Activated effector memory CD4-positive, alpha-beta T cell treated with Interleukin-2 at 50 U/mL for 16 hours (primary cell): ENCODE measurements at places on chromosomes 6 and 20.

GRCh38 chr6:22612236-22612635 lies 42.9 kb downstream of the HDGFL1 start:
- DNase-seq, result no peak

DNA sequence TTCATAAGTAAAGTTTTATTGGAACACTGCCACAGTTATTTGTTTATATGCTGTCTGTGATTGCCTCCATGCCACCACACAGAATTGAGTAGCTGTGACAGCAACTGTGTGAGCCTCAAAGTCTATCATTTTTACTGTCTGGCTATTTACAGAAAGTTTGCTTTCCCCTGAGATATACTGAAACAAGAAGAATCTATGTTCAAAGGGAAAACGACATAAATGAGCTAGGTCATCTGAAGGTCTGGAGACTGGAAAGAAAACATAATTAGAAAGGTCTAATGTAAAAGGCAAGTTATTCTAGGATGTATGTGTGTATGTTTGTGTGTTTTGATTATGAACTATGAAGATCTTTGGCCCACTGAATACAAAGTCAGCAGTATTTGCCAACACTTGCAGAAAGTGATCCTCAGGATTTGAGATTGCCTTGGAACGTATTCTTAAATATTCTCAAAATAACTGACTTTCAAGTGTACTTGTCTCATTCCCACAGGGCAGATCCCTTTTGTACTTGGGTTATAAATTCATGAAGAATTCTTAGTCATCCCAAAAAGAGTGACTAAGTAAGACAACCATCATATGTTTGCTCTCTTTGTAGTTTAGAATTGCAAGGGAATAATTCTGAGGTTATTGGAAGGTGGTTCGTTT lies 677.7 kb downstream of the DOK5 start:
- DNase-seq, result no peak

- no peak for DNase-seq
Measured at GRCh38 chr20:31712564-31713311, 9.9 kb downstream of the BCL2L1 start.

DNA sequence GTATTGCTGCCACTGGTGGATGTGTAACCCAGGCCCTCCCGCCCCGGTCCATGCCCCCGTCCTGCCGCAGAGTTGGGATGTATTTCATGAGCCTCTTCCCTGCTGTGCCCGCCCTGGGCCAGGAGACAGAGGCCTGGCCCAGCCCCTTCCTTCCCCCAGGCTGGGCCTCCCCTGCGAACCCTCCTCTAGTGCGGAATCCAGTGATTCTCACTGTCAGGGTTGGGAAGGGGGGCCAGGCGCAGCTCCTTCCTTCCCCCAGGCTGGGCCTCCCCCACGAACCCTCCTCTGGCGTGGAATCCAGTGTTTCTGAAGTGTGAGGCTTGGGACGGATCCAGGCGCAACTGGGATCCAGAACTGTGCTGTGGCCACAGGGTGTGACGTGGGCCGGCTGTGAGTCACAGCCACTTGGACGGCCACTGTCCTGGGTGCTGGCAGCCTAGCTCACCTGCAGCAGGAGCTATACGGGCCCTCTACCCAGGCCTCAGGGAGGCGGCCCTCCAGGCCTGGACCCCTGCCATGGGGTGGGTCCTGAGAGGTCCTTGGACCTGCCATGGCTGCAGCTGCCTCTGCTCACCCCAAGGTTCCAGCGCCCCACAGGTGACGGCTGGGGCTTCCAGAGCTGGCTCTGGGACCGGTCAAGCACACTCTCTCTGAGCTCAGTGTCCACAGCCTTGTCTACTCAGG lies 28.3 kb downstream of the COL20A1 start:
- no peak for DNase-seq

DNA sequence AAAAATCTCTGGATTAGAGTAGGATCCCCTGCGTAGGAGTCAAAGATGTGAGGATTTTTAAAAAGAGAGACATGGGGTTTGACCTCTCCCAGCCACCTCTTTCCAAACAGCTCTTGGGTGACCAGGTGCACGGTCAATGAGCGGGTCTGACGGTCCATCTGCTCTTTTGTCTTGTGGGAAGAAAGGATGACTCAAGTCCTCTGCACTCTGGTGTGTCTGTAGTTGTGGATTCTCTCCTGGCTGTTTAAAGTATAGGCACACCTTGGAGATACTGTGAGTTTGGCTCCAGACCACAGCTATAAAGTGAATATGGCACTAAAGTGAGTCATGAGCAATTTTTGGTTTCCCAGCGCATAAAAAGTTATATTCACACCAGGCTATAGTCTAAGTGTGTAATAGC lies 209.8 kb downstream of the BMP7 start:
- DNase-seq, result no peak

DNA sequence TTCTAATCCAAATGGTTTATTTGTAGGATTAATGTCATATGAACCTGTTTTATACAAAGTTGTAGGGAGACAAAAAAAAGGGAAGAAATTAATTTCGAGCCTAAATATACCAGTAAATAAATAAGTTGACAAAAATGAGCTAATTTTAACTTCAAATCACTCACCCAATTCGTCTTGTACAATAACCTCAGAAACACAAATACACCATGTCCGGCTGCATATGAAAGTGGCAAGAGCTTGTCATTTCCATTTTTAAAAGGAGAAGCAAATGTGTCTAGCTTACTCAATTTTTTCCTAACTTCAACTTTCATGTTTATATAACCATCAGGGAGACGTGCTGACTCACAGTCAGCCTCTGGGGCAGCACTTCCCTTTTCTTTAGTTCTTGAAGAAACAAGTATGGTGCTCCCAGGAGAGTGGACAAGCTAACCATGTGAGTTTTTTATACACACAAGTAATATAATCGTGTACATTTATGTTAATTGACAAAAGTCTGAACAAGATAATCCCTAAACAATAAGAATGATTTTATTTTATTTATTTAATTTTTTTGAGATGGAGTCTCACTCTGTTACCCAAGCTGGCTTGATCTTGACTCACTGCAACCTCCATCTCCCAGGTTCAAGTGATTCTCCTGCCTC lies 55.5 kb upstream of the SGK1 start:
- DNase-seq, result no peak

DNA sequence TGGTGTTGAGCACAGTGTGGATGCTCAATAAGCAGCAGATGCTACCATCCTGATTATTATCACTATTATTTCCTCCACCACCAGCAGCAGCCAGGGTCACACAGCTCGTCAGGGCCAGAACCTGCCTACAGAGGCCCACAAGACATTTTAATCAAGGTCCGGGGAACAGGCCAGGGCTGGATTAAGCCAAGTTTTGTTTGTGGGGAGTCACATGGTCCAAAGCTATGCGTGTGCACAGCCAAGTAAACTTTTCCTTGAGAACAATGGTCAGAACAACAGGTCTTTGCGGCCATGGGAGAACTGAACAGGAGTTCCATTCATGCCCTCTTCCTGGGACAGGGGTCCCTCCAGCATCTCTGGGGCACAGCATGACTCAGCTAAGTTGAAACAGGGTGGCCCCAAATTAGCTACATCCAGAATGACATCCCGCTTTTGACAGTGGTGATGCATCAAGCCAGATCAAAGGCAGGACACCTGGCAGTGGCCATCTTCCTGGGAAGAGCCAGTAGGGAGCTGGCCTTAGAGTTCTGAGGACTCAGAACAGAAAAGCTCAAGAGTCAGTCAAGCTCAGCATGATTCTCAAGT lies 11.7 kb downstream of the SNTA1 start:
- DNase-seq, result no peak

DNA sequence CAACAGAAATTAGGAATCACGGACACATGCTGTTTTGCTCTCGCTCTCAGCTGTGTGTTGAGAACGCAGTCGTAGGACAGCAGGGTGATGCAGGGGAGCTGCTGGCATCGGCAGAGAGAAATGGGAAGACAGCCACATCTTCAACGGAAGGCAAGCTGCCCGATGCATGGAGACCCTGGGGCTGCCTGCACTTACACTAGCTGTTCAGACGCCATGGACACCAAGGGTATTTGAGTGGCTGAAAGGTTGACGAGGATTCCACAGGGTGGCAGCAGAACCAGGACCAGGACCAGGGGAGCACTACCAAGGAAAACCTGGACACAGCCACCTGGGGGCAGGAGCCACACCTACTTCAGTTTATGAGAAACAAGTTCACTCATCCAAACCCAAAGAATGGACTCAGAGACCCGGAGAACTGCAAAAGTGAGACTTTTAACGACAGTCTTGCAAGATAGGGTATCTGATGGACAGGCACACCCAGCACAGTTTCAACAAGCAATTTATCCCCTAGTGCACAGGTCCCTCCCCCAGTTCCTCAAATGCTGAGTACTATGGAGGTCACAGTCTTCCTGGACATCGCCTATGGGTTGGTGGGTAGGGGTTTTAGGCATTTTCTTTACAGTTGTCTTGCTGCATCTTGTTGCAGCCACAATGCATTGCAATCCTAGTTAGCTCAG lies 56.3 kb upstream of the ENTPD6 start:
- DNase-seq, result no peak

DNA sequence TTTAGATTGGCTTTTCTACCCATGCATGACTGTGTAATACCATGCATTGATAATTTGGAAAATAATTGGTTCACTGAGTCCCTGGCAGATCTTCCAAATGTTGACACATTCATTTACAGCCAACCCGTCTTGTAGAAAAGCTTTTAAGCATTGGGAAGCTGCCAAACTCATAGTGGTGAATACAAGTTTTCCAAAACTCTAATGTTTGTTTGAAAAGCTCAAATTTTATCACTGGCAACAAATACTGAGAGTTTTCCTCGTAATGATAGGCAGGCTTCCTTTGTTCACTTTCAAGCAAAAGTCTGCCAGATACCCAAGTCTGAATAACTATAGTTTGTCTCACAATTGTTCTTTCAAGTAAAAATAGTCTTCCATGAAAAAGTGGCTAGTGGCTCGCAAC lies 143.0 kb downstream of the FIG4 start:
- DNase-seq, result no peak

DNA sequence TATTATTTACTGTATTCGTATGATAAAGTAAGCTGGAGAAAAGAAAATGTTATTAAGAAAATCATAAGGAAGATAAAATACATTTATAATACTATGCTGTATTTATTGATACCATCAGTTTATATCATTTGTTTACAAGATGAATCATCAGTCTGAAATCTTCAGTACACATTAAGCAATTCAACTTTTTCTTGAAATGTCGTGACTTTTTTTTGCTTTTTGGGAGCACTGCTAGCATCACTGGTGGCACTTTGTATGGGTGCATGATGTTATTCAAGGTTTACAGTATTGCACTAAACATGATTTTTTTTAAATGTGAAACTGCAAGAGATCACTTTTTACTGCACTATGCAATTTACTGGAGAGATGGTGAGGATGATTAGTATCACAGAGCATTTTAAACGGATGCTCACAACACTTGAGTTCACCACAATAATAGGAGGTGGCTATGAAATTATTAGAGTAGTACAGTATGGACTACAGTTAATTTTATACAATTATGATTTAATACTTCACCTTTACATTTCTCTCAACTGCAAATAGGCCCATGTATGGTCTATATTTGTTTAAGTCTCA lies 85.9 kb downstream of the SNAP25 start:
- DNase-seq, result no peak

GRCh38 chr6:96965492-96965891 lies 41.0 kb downstream of the KLHL32 start:
- no peak for DNase-seq

DNA sequence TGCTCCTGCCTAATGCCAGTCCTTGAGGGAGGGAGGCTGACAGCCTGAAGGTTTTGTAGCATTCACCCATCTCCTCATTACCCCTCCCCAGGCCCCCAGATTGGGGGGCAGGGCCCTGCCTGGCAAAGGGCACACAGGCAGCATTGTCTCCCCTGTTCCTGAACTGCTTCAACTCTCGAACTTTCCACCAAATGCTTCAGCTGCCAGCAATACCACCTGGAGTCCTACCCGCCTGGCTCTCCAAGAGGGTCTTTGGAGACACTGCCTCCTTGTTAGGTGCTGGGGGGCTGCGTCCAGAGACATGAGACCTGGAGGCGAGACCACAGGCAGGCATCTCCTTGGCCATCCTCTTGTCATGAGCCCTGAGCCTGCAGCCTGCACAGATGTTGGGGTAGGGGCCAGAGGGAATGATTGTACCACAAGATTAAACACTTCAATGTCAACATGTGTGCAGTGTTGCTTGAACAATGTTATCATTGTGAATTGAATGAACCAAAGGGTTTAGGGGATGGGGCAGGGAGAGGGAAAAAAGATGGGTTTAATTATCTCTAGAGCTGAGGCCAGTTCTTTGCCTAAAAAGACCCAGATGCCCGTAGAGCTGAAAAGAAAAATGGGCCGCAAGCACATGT lies 25.0 kb downstream of the BMP7 start:
- no peak for DNase-seq

DNA sequence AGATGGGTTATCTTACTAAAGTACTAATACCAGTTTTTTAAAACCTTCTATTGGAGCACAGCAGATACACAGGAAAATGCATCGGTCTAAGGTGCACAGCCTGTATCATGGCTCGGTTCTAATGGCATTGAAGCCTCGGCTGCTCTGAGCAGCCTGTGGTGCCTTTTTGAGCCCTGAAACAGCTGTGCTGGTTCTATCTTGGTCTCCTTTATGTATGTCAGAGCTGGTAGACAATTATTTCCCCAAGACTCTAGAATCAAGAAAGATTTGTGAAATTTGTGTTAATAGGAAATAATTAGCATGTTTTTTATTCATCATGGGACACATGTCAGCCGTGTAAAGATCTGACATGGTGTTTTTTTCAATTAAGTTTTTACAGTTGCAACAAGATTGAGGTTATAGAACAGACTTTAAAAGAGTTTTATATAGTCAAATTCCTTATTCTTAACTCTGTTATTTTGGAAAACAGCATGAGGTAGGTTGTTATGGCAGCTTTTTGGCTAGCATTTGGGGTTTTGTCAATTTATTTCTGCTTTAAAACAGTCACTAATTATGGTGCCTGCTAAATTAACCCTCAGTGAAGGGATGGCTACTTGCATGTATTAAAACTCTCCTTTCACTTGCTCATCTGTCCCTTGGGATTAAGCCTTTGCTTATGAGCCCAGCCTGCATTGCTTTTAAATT lies 40.3 kb upstream of the C20orf144 start:
- DNase-seq, result no peak

GRCh38 chr20:44717986-44718385 lies 2.8 kb downstream of the CCN5 start:
- no peak for DNase-seq

- no peak for DNase-seq
Measured at GRCh38 chr20:46709459-46710152, at the start of gene SLC2A10. Gene SLC2A10, plus strand, starts transcription at chr20:46709649. Its CDS starts 88 bp downstream, at chr20:46709737.

DNA sequence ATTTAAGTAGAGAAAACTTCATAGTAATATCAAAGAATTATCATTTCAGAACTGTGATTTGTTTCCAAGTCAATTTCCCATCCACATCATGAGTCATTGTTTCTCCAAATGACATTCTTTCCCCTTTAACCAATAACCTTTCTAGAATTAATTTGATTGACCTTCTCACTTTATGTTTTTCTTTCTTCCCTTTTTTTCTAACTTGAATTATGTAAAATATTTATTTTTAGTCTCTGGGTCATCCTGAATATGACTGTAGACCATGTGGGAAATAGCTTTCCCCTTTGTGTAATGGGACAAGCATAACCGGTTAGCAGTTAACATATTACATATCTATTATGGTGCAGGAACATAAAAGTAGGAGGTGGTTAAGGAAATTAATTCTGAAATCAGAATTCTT lies 291.1 kb downstream of the GJA1 start:
- no peak for DNase-seq

- no peak for DNase-seq
Measured at GRCh38 chr6:40727271-40727670, 140.1 kb upstream of the LRFN2 start.

GRCh38 chr20:62159839-62160238 lies 16.3 kb downstream of the SS18L1 start:
- DNase-seq, result no peak

- DNase-seq, result no peak
Measured at GRCh38 chr20:32125506-32125905, 16.0 kb downstream of the TM9SF4 start.
